ENCODE measurements at places on chromosomes 5 and 9.

GRCh38 chr9:107793541-107793940 lies 304.0 kb upstream of the KLF4 start:
- no peak for DNase-seq

DNA sequence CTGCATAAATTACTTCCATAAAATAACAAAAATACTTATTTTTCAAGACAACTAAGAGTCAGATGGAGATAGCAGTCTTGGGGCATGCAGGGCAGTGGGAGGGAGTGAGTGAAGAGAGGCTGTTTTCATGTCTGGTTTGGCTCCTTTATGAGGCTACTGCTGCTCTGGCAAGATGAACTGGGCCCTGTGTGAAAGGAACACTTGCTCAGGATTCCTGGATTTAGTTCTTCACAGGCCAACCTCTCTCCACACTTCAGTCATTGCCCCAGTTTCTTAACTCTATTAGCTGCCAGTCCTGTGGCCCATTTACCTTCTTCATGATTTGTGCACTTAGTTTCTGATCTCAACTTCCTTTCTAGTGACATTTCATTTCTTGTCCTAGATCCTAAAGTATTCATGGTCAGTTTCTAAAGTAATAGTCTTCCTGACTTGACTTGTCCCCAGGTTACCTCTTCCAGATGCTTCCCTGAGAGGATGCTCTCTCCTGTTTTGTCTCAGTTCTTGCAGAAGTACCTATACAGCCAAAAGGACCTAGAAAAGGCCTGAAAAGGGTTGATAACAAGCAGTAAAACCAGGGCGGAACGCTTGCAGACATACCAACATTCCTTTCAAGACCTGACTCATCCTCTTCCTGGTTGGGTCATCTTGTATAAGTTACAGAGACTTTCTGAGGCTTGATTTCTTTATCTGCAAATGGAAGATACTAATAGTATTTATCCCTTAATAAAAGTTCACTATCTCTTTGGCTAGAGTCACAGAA lies 77.0 kb upstream of the ZFAND5 start:
- DNase-seq, result no peak

GRCh38 chr5:54705994-54706653 lies 188.6 kb downstream of the SNX18 start:
- DNase-seq, result no peak

DNA sequence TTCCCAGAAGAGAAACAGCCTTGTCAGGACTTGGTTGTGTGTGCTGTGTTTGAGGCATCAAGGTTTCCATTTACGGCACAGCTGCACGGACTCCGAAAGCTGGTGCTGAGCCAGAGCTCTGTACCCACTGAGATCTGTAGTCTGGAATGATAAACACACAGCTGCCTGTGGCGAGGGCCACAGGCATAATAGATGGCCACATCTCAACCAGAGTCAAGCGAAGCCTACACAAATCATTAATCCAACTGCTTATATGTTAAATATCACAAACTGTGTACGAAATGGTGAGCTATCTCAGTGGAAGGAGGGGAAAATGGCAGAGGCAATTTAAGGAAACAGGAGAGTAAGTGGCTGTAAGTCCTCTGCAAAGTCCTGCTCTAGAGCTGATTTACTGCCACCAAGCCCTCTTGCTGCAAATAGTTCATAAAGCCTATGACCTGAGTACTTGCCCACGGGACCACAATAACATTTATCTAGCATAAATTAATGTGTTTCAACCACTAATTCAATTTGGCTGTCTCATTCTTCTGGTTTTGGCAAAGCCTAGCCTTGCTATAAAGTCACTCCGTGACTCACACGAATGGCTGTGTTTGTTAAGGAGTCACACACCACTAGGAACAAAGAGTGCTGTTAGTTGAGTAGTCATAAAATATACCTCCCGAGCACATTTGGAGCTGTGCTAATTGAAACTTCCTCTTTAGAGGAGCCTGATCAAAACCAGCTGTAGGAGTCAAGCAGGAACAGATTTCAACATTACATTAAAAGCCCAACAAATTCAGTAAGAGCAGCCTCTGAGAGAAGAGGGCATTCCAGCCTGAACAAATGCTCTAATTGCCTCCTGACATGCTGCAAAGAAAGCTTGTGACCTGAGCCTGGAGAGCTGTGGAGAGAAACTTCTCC lies 738.6 kb upstream of the ZNF608 start:
- peak; percentile 63 for DNase-seq

- DNase-seq, result no peak
Observed at GRCh38 chr9:77221431-77221830, 44.1 kb downstream of the VPS13A start.

GRCh38 chr9:4962085-4962484 lies 23.0 kb upstream of the JAK2 start:
- no peak for DNase-seq

DNA sequence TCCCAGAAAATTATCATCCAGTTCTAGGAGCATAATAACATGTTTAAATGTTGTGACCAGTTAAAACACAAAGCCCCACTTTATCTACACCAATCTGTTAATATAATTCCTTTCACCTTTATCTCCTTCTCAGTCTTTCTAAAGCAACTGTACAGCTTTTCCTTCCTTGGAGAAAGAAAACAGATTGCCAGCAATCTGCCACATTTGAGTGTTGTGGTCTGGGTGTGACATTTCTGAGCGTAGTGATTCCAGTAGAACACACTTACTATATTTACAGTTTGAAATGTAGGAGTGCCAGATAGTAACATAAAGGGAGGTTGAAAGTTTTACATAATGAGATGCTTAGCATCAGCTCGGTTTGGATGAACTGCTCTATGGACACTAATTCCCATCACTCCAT lies 76.1 kb downstream of the KCNN2 start:
- no peak for DNase-seq

GRCh38 chr5:171271798-171272197 lies 37.2 kb upstream of the TLX3 start:
- DNase-seq, result no peak

DNA sequence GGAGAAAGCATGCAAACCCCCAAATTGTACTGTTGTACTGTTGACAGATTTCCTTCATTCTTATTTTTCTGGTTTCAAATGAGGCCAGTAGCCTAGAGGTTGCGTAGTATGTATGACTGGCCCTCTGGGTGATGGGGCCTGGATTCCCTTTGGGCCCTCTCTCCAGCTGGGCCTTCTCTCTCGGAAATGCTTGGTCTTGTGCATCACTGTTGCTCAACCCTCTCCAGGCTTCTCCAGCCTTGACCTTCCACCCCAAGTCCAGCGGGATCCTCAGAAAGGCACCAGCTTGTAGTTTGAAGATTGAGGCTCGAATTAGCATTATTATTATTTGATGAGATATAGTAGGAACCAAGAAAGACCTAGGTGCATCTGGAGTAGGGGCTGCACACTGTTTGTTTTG lies 87.0 kb downstream of the ANGPTL2 start:
- no peak for DNase-seq

DNA sequence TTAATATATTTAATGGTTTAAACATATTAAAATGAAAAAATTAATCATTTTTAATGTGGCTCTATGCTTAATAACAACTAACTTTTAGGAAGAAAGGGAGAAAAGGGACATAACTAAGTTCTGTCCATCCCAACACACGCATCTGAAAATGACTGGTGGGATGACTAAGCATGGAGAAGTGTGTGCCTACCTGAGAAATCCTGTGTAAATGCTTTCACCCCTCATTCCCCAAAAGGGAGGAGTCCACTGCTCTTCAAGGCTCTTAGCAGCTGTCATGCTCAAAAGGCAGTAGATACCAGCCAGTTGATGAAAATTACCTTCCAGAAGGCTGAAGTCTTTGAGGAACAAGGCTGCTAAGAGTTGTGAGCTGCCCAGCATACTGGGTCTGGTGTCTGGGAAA lies 130.9 kb downstream of the NFIB start:
- no peak for DNase-seq

GRCh38 chr5:23583081-23583480 lies 75.7 kb downstream of the PRDM9 start:
- no peak for DNase-seq

- DNase-seq, result no peak
Observed at GRCh38 chr9:70805949-70806348, 315.5 kb downstream of the TRPM3 start.

GRCh38 chr5:39178171-39178570 lies 41.2 kb downstream of the FYB1 start:
- DNase-seq, result no peak

- no peak for DNase-seq
Observed at GRCh38 chr9:87226896-87227295, 270.8 kb upstream of the DAPK1 start.

DNA sequence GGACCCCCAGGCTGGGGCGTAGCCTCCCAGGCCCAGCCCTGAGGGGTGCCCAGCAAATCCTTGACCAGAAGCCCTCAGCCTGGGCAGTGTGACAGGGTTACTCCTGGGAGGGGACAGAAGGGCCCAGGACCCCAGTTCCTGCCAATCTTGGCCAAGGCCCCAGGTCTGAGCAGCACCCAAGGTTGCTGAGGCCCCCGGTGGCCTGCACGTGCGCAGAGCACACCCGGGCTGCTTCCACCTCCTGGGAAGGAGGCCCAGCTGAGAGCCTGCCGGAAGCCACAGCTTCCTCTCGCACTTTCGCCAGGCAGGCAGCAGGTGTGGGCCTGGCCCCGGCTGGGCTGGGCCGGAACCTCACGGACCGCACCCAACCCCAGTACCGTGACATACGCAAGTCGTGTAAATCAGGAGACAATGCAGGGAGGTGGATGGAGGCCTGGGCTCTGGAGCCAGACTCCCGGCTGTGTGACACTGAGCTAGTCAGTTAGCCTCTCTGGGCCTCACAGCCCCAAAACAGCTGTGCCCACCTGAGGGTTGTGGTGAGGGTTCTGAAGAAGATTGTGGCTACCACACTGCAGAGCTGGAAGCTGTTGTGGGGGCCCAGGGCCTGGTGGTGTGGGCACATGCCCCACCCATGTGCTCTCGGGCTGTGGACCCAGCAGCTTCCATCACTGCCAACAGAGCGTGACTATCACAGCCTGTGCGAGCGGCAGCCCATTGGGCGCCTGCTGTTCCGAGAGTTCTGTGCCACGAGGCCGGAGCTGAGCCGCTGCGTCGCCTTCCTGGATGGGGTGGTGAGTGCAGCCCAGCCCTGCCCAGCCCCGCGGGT lies 5.1 kb downstream of the GRK6 start:
- peak; percentile 87 for DNase-seq

GRCh38 chr5:133083901-133084300 lies 32.1 kb downstream of the HSPA4 start:
- DNase-seq, result no peak

DNA sequence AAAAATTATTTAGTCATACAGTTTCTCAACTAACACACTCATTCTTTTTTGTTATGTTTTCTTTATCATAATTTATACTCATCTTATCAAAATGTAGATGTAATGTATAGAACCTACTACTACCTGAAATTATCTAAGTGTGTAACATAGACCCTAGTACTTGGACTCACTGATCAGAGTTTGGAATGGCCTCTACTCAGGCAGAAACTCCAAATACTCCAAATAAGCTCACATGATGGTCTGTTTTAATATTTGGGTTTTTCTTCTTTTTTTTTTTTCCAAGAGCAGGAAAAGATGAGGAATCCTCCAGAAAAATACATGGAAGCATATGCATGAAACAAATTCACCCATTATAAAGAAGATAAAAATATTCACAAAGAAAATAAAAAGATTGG lies 126.3 kb downstream of the PDE4D start:
- no peak for DNase-seq

DNA sequence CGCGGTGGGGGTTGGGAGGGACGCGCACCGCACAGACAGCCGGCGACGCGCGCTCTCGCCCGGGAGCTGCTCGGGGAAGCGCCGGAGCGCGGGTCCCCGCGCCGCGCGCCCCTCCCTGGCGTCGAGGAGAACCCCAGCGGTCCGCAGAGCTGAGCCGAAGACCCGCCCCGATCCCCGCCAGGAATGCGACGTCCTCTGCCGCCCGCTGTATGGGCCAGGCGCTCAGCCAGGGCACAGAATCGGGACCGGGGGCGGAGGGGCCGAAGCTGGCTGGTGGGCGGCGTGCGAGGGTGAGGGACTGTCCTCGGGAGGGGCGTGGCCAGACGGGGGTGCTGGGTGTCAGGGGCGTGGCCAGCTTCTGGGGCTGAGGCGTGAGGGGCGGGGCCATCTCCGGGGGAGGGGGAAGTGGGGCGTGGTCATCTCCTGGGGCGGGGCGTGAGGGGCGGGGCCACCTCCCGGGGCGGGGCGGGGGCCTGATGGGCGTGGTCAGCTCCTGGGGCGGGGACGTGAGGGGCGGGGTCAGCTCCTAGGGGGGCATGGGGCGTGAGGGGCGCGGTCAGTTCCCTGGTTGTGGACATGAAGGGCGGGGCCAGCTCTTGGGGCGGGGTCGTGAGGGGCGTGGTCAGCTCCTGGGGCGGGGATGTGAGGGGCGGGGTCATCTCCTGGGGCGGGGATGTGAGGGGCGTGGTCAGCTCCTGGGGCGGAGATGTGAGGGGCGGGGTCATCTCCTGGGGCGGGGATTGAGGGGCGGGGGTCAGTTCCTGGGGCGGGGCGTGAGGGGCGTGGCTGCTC lies 965 bp downstream of the PTGDS start:
- no peak for DNase-seq

GRCh38 chr5:163624431-163624830 lies 119.0 kb downstream of the MAT2B start:
- no peak for DNase-seq

- peak; percentile 34 for DNase-seq
Observed at GRCh38 chr9:34171753-34172535, 6.9 kb upstream of the UBAP1 start.

DNA sequence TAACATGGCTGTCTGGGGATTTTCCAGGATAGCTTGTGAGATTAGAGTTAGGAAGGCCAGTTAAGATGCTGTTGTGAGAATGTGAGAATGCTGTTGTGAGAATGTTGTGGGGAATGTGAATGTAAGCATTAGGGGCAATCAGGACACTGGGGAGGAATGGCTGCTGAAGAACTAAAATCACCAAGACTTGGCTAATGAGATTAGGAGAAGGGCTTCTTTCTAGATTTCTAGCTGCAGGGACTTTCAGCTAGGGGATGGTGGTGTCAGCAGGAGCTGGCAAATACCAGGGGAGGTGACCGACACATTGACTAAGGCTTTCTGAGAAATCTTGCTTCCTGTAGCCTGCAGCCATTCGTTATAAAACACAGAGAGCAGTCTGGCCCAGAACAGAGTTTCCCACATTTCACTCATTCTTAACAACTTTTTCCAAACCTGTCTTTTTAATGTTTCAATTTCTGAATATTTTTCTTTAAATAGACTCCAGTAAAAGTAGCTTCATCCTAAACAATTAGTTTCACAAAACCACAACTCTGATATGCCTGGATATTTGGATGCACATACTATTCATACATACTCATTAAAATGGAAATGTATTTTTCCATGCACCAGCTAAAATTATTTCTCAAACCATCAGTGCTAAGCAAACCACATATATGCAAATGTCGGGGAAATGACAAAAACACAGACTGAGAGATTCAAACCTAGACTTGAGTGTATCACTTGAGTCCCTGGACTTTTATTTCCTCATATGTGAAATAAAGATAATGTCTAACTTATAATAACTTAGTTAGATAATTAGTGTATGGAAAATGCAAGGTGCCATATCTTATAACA lies 89.3 kb upstream of the TNC start:
- DNase-seq, result no peak

DNA sequence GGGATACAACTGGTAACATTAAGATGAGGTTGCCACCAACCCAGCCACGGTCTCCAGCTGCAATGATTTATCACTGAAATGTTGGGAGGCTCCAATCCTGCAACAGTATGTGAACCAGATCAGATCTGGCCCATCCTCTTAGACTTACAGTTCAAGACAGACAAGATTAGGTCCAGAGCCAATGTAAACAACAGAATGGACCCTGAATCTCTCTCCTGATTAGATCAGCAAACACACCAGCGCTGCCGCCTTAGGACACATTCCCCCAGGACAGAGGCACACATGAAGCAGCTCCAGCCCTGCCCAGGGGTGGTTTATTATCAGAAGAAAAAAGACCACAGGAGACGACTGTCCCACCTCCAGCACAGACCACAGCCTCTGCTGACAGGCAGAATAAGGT lies 82.1 kb downstream of the SLIT3 start:
- DNase-seq, result no peak
